ENCODE measurements at places on chromosomes 5 and 9.

DNA sequence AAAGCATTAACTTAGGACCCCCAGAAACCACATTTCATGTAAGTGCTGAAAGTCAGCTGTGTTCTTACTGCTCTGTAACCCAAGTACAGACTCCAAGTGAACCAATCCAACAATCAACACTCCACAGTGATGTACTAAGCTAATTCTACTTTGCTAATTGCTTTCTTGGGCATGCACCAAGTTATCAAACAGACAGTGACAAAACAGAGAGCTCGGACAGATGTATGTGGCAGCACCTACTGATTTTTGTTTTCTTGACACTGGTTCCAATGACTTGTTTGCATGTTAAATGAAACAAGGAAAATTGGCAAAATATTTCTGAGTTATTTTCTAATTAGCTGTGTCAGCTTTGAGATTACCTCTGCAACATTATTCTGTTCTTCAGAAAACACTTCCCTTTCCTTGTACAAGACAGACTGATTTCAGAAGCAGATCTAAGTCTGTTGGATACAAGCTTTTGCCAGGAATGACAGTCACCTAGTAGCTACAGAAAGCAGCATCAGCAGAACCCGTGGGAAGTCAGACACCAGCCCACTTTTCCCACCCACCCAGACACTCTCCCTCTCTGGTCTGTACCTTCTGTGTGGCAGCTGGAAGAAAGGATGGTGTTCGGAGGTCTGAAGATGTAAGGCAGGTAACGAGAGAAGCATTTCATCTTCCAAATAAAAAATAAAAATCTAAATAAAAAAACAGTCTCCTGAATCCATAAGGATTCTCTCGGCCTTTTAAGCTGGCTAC, 176.7 kb upstream of the PPP2R2B start:
- no peak for DNase-seq

- no peak for DNase-seq
Observed at GRCh38 chr9:34037626-34038025, 11.1 kb downstream of the UBAP2 start.

DNA sequence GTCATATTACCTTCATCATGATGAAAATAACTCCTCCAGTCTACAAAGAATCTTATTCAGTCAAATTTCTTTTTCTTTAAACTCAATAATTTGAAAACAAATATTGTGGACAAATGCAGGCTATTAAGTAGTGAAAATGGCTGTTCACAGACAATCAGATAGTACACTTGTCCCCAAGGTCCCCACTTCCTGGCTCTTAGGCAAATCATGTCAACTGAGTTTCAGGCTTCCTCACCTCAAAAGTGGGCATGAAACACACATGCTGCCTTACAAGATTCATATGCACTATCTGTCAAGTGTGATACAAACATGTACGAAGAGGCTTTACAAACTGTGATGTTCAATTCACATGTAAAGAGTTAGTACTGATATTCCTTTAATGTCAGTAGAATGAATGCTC, 385.2 kb upstream of the SEMA6A start:
- DNase-seq = no peak

- no peak for DNase-seq
Observed at GRCh38 chr5:59123595-59124561, 541.0 kb downstream of the RAB3C start.

DNA sequence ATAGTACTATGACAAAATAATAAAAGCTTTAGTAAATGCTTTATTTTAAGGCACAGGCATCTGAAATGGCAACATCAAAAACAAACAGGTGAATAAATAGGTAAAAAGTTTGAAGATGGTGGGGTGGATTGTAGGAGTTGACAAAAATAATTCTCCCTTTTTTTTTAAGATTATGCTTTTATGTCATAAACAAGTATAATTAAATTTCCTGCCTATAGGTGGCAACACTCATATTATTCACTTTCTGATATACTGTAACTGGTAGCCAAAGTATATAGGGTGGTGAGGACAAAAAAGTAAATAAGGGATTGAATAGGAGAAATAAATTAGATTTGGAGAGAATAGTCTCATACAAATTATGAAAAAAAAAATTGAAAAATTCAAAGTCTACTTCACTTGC, 120.0 kb upstream of the ACOT12 start:
- no peak for DNase-seq

GRCh38 chr9:18743421-18743820, 269.5 kb downstream of the ADAMTSL1 start:
- no peak for DNase-seq

- no peak for DNase-seq
Observed at GRCh38 chr5:25009063-25009462, 364.3 kb upstream of the CDH10 start.

- DNase-seq = no peak
Observed at GRCh38 chr9:132730054-132731033, 60.1 kb downstream of the GTF3C4 start.

- no peak for DNase-seq
Observed at GRCh38 chr9:137147091-137147792, 8.3 kb downstream of the GRIN1 start.

GRCh38 chr5:2009986-2010914, 127.5 kb upstream of the IRX4 start:
- no peak for DNase-seq

GRCh38 chr9:125956102-125956501, 208.9 kb downstream of the PBX3 start:
- no peak for DNase-seq

DNA sequence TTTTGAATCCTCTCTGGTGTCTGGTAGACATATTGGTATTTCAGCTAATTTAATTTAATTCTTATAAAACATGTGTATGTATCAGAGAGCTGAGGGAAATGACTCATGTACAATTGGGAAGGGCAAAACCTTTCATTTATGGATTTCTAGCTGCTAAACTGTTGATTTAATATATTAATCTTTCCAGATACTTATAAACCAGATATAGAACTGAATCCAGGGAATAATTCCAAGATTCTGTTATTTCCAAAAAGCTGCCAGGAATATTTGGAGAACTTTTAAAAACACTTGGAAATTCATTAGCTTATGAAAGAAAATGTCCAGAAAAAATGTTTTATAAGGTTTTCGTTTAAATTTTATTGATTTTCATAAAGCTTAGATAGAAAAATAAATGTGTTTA, 295.5 kb downstream of the YTHDC2 start:
- DNase-seq = no peak

DNA sequence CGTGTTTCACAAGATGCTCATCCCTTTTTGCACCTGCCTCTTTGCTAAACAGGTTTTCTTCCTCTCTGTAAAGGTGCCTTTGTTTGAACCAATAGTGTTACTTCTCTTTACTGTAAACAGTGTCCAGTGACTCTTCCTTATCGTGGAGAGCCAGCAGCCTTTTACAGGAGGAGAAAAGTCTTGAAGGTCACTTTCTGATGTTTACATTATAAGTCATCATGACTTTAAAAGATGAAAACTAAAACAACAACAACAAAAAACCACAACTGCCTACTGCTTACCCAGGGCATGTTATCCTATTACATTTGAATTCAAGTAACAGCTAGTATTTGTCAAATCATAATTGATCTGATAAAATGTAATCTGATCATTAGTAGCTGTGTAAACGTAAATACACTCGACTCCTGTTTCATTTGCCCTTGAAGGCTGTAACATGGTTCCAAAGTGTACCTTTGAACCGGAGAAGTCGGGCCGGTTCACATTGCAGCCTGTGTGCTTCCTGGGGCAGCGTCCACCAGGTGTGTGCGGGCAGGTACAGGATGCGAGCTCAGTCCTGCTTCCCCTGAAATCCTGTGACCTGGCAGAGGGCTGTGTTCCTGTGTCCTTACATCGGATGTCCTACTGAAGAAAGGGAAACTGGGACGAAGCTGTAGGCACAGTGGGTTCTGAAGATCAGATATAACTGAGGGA, 118.1 kb downstream of the C9orf152 start:
- no peak for DNase-seq

DNA sequence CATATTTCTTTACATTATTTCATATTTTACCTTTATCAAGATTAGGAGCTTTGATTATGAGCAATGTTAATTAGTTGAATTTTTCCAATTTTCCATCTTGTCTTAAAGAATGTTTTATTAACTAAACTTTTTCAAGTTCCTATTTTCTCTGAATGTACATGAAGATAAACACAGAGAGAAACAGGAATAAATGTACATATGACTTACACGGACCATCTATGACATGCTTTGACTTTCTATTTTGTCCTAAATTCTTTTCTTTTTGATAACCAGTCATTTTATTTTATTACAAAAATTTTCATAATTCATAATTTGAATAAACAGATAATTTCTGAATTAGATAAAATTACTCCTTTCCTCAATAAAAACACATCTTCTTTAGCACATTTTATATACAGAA, 1038.8 kb upstream of the ARRDC3 start:
- DNase-seq = no peak

GRCh38 chr5:58075907-58076306, 384.0 kb downstream of the PLK2 start:
- DNase-seq = no peak

DNA sequence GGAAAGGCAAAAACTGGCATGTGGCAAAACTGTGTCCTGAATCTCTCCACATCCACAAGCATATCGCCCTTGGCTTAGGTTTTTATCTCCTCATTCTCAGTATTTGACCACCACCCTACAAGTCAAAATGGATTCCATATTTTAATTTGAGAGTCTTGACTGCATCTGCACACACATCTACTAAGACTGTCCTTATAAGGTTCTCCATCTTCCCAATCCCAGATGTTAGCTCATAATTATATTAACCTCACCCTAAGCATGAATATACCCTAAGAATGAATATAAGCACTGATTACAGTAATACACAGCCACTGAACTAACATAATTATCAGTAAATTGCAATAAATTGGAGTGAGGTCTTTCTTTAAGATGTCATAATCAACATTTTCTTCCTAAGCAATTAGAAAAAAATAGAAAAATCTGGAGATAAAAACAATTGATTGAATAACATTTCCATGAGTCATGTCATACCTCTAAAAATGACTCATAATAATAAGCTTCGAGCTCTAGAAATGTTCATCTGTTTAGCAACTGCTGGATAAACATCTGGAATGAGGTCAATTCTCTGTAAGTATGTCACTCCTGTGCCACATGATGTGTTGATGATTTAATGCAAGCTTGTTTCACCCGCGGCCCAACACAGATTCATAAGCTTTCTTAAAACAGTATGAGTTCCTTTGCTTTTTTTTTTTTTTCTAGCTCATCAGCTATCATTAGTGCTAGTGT, 39.9 kb upstream of the PAM start:
- DNase-seq = no peak

DNA sequence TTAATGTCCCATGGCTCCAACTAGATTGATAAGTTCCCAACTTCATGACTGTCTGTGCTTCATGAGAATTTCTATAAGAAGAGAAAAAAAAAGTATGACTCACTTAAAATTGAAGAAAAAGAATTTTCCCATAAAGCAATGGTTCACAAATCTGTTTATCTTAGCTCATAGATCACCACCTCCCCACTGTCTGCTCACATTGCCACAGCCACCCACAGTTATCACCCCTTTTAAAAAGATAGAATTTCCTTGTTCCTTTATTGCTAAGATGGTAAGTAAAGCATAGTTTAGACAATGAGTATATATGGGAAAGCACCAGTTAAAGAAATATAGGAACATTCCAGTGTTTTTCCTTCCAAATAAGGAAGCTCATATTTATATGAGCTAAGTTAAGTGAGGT, 67.1 kb downstream of the ALDH7A1 start:
- no peak for DNase-seq

DNA sequence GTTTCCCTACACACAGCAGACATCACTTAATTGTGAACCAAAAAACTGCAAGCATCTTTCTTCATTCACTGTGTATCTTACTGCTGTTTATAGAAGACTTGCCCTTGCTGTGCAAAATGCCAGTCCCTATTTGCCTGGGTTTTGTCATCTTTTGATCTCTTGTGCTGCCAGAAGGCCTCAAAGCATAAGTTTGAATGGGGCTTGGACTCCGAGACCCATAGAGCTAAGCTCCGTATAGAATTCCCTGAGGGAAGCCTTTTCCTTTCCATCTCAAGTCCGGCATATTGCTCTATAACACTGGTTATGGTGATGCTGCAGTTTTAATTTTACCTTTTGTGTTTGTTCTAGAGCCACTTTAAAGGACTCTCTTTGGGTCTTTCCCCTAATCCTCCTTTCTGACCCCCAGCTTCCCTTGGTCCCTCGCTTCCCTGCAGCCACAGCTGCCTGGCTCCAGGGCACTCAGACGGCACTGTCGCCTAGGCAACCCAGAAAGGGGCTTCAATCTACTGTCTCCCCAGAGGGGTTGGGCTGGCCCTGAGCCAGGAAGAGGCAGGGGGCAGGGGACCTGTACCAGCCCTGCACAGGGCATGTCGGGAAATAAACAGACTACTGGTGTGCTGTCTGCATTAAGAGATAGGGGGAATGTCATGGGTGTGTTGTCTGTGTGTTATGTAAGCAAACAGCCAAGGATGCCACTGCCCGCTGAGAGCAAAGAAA, 73.4 kb upstream of the MELK start:
- DNase-seq = no peak

GRCh38 chr9:91415290-91415689, 8.3 kb downstream of the NFIL3 start:
- DNase-seq = no peak

DNA sequence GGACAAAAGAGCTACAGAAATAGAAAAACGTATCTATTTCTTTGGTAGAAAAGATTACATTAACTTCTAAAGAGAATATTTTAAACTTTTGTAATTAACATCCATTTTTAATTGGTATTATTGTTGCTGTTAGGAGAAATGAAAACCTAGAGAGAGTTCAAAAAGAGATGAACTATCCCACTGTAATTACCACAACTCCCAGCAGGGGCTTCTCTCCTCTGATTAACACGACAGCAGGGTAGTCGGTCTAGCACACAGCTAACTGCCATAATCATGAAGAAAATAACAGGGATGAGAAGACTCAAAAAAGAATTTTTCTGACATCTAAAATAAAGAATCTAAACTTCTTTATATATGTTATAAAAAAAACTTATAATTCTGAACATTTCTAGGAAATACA, 86.2 kb upstream of the CDH9 start:
- no peak for DNase-seq

DNA sequence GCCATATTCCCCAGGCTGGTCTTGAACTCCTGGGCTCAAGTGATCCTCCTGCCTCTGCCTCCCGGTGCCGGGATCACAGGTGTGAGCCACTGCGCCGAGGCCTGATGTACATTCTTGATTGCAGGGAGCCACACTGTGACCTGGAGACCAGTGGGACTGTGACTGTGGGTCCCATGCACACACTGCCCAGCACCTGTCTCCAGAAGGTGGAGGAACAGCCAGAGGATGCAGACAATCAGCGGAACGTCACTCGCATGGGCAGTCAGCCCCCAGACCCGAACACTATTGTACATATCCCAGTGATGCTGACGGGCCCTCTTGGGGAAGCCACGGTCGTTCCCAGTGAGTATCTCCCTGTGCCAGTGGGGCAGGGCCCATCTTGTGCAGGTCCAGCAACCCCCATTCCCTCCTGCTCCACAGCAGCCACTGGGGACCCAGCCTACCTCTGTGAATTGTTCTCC, 147.3 kb downstream of the CACNA1B start:
- DNase-seq = no peak

- DNase-seq = no peak
Observed at GRCh38 chr5:175517824-175518450, 39.6 kb downstream of the SFXN1 start.

GRCh38 chr5:129746876-129747275, 1.0 kb upstream of the MINAR2 start:
- no peak for DNase-seq

GRCh38 chr5:54176066-54176830, 134.1 kb downstream of the ARL15 start:
- DNase-seq = no peak

GRCh38 chr5:150700246-150700593, 642 bp downstream of the RBM22 start:
- no peak for DNase-seq
